ENCODE measurements at places on chromosomes 1 and 21.
A peak's percentile ranks its signal among the peaks of the same experiment; 100 is the strongest.

- peak; percentile 34 for DNase-seq
Measured at GRCh38 chr1:243946946-243947345, 96.9 kb upstream of the AKT3 start.

DNA sequence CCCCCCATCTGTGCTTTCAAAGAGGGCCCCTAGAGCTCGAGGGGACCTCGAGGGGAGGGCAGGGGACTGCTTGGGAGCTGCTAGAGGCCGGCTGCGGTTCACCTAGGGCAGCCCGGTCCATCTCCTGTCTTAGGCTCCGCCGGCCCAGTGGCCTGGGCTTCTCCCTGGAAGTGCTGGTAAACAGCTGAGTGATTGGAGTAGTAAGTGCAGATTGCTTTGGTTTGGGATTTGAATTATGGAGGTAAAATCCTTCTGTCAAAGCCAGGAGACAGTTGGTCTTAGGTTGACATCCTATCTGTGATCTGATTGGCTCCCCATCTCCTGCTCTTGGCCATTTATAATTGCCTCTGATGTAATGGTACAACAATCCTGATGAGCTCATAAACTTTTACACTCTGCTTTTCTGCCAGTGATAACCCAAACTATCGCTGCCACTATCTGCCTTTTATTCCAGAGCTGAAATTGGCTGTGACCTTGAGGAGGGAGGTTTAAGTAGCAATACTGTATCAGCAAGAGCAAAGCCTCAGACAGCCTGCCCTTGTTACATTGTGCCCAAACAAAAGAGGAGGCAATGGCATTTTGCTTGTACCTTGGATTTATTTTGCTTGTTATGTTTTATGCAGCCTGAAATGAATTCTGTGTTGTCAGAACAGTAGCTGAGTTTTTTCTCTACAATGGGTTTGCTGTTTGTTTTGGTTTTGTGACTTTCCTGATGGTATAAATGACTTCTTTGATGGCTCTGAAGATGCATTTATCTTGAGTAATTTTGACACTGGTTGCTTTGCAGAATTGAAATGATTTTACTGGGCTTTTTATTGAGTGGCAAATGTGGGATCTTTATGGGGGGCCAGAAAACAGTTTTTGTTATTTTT is 2.4 kb downstream of the ARID1A start:
- peak; percentile 88 for DNase-seq

DNA sequence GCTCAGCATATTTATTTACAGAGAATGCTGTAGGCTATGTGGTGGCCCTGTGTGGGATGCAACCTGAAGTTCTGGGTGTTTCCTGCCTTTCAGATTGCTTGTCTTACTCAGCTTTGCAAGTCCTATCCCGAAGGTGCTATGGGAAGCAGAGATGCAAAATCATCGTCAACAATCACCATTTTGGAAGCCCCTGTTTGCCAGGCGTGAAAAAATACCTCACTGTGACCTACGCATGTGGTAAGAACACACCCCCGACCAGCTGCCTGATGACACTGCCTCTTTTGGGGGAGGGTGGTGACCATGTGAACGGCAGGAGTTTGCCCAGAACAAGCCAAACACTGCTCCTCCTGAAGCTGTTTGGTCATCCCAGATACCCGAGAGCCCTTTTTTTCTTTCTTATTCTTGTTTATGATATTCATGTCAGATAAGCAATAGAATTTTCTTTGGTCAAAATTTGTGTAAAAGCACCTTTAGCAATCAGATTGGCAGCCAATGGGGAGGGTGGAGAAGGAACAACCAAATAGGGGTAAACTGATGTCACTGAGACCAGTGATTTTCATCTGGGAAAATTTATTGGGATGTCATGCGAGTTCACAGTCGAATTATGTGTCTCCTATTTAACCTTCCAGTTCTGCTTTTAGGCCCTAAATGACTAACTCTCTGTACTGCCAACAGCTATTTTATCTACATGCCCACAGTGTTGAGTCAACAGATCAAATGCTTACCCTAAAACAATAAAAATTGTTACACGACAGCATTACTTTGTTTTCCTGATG is 82.6 kb downstream of the EVA1C start:
- peak; percentile 25 for DNase-seq

DNA sequence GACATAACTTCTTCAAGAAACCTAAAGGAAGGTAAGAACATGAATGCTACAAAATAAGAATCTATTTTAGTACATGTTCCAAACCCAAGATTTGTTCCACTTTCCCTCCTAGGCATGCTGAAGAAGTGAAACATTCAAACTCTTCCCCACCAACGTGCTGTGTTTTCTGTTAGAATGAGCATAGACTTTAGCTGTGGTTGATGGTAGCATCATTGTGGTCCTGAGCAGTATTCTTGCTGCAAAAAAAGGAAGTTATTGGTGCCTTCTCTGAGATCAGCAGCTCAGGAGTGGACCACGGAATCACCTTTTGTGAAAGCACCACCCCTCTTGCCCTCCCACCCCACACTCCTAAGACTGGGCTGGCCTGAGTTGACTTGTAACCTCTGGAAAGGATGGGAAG is 100.4 kb upstream of the POGK start:
- DNase-seq: no peak

- no peak for DNase-seq
Measured at GRCh38 chr1:60078182-60078581, 4.6 kb upstream of the C1orf87 start.

DNA sequence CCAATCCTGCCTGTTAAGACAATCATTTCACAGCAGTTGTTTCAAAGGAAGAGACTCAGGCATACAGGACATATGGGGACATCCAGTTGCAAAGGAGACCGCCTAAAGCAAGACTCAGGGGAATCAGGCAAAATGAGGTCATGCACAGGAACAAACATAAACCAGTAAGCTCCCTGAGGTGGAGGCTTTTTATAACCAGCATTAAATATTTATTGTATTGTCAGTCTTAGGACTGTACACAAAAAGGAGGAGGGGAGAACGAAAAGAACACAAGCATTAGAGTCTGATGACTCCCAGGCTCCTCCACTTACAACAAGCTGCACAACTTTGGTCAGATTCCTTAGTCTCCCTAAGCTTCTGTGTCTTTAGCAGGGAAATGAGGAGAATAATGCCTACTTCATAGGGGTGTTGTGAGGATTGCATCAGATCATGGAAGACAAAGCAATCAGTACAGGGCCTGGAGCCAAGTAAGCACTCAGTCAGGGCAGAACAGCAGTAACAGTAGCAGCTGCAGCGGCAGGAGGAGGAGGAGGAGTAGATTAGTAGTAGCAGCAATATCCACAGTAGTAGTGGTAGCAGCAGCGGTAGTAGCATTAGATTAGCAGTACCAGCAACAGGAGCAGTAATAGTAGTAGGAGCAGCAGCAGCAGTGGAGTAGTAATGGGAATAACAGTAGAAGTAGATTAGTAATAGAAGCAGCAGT is 54.2 kb upstream of the SPATA6 start:
- no peak for DNase-seq

- DNase-seq: peak; percentile 30
Measured at GRCh38 chr1:174964261-174964971, 35.3 kb upstream of the CACYBP start.

GRCh38 chr1:886760-887159 is 37.0 kb upstream of the SAMD11 start:
- no peak for DNase-seq

DNA sequence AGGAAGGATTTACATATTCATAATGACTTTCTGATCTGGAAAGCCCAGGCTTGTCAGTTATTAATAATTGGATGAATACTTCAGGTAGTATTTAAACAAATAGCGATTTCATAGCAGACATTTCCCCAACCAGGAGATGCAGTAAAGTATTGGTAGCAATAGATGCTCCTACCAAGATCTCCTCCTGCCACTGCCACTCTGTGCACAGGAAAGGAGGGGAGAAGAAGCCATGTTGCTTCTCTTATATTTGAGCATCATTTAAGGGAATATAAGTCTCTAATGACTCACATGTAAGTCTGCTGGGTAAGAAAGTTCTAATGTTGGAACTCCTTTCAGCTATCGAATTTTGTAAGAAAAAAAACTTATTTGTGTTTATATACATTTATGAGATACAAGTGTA is 420 bp upstream of the IFI16 start:
- no peak for DNase-seq

GRCh38 chr1:216434232-216434631 is 11.0 kb upstream of the USH2A start:
- no peak for DNase-seq

GRCh38 chr1:111127923-111128643 is 11.8 kb downstream of the DRAM2 start:
- DNase-seq: no peak

GRCh38 chr1:117606649-117607430 is 992 bp downstream of the TENT5C start:
- DNase-seq: peak; percentile 48

DNA sequence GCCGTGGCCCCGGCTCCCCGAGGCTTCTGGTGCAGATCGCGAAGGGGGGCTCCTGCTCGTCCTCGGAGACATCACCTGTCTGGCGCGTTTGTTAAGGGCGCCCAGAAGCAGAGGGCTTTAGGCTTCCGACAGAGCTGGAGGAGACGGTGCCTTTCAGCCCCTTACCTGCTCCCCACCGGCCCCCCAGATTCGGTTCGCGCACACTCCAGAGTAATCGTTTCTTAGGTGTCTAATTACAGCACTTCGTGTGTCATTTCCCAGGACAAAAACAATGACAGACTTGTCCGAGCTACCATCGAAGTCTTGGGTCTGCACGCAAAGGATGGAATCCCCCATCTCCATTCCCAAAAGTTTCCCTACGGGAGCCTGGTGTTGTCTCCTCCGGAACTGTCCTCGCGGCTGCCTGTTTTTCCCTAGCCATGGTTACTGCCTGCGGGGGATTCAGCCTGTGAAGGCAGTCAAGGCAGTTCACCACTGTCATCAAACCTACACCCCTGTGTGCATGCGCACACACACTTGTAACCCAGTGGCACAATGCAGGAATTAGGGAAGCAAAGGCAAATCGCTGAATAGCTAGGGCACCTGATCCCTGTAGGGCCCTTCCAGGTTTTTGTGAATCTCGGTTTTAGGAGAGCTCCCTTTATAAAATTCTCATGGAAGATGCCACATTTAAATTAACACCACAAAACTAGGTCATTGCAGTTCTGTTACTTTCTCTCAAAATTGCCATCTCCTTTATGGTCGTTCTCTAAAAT is 738 bp upstream of the CDC42BPA start:
- DNase-seq: peak; percentile 56

- DNase-seq: no peak
Measured at GRCh38 chr1:183734543-183735036, 70.3 kb upstream of the RGL1 start.

DNA sequence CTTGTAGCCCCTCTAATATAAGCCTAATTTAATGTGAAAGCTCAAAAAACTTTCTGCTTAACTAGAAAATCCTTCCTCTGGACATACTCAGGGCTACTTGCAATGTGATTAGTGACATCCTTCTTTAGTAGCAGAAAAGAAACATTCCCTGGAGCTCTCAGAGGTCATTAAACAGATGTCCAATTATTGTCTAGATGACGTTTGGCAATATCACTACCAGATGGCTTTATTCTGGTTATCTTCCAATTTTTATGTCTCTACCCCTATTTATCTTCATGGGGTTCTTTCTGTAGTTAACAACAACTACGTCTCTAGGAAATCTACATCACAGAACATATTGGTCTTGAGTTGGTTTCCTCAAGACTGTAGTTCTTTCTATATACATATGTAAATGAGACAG is 44.2 kb downstream of the CTH start:
- DNase-seq: no peak

GRCh38 chr1:168400139-168400538 is 119.5 kb downstream of the TBX19 start:
- DNase-seq: no peak

- no peak for DNase-seq
Measured at GRCh38 chr1:198465201-198466144, 75.0 kb downstream of the ATP6V1G3 start.

GRCh38 chr1:42420911-42421585 is 34.8 kb downstream of the ZMYND12 start:
- no peak for DNase-seq

DNA sequence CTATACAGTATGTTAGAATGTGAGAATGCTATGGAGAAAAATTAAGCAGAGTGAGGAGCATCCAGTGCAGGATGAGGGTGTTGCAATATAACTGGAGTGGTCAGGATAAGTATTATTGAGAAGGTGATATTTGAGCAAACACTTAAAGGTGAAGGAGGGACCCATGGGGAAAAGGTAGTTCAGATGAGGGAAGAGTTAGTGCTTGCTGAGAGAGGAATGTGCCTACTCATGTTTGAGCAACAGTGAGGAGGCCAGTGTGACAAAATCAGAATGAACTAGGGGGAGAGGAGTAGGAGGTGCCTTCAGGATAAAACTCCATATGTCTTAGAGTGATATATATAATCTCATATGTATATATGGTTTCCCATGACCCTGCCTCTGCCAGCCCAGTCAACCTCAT is 6.2 kb upstream of the TRIM45 start:
- no peak for DNase-seq

DNA sequence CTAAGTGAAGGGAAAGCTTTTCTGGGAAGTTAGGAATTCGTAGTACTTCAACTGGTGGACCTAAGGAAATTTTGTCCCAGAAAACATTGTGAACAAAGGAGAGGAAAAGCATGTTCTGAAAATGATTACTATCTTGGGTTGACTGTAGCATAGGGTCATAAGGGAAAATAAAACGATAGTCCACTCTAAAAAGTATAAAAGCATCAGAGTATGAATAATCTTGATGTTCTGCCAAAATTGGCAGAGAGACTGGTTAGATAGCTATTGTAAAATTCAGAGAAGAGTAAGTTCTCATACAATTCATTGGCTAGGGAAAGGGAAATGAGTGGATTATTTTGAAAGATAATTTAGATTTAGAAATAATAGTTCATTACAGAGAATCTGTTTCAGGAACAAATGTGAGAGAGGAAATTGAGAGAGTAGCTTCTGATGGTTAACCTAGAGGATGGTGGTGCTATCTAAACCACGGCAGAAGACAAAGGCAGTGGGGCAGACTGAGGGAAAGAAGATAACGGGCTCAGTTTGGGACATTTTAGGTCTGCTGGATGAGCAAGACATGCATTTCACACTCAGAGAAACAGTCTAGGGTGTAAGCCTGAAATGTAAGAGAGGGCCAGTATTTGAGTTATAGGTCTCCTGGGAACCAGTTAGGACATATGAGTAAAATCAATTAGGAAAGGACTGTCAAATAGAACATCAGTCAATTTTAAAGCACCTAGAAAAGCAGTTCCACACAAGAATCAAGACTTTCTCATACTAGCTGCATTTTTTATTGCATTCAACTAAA is 799.3 kb upstream of the CXADR start:
- no peak for DNase-seq
